ENCODE measurements at places on chromosomes 11 and 22.
A peak's percentile ranks its signal among the peaks of the same experiment; 100 is the strongest.

DNA sequence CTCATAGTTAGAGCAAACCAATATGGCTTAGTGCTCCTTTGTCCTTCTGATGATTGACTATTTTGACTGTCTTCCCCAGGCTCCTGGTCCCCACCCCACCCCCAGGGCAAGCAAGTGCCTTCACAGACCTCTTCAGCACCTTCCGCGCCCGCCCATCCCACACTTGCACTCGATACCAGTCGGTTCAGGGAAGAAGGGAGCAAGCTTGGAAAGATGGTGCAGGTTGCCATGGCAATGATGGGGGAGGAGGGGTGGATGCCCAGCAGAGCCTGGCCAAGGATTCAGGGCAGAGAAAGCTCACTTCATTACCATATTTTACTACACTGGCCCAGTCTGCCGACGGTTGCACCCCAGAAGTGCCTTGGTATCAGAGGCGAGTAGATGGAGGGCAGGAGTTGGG, 2.2 kb downstream of the TMEM132A start:
- DNase-seq = no peak

DNA sequence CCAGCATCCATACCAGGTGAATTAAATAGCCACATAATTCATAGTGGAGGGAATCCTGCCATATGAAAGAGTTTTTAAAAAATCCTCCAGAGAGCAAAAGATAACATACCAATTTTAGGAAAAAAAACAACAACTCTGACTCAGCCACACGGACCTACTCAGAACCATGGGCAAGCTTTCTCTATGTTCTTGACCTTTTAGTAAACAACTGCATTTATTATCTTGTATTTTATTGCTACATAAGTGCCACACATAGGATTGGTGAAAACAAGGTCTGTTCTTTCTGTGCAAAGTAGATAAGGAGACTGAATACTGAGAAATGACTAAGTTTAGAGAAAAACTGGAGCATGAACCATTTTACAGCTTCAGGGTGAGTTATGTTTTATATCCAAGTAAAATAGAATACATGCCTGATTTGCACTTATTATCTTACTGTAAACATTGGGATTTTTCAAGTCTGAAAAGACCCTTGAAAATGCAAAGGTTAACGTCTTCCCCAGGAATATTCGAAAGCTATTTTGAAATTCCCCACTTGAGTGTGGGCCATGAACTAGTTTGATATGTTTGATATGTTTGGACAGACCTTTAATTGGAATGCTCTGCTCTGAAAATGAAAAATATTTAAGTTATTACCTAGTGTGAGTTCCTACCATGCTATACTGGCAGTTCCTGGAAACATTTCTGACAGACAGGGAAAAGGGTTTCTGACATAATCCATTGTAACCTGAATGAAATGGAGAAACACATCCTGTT, 89.5 kb upstream of the DDI1 start:
- DNase-seq = no peak

DNA sequence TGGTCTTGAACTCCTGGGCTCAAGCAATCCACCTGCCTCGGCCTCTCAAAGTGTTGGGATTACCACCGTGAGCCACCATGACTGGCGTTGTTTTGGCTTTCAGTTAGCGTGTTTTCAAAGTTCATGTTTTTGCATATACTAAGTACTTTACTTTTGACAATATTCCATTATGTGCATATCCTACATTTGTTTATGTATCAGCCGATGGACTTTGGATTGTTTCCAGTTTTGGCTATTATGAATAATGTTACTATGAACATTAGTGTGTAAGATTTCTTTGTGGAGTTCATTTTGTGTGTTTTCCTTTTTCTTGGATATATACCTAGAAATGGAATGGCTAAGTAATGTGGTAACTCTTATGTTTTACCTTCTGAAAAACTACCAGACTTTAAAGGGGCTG, 9.9 kb downstream of the CSTF3 start:
- no peak for DNase-seq

- DNase-seq = no peak
These were observed 7.3 kb upstream of the C11orf86 start for GRCh38 chr11:66967670-66968425.

DNA sequence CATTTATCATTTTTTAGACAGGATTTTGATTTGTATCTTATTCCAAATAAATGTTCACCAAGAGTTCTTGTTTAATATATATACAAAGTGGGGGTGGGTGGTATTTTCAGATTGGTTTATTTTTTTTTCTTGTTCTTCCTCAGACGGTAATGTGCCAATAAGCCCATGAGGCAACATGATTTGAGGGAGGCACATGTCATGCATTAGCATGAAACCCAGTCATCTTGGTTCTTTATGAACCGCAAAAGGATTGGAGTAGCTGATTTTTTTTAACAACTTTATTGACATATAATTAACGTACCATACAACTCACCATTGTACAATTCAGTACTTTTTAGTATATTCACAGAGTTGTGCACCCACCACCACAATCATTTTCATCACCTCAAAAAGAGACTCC, 2.7 kb downstream of the BCL2L13 start:
- no peak for DNase-seq

DNA sequence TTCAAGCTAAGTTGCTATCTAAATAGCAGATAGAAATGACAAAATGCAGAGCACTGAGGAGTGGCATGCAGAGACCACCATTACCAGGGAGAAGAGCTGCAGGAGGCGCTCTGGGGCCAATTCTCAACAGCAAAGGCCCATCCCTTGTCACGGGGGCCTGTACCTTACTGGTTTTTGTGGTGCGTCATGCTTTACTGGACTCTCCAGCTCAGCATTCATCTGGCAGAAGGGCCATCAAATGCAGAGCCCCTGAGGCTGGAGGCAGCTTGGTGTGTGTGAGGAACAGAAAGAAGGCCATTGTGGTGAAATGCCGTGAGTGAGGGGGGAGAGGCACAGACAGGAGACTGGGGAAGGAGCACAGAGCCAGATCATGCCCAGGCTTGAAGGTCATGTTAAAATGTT, 56.5 kb upstream of the NAV2 start:
- no peak for DNase-seq

GRCh38 chr22:36856121-36856791, 4.5 kb upstream of the NCF4 start:
- peak; percentile 91 for DNase-seq

DNA sequence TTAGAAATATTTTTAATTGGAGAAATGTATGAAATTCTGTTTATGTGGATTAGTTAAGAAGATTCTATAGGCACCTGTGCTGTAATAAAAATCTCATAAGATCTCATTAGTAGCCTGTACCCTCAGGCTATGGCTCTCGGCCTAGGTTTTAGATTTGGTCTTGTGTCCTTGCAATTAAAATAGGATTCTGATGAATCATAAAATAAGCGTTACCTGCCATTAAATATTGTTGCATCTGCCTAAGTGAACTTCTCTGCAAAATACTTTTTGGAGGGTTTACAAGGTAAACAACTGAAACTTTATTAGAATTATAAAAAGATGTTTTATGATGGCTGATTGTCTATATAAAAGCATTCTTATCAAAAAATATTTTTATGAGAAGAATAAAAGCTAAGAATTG, 804.1 kb upstream of the ANO3 start:
- DNase-seq = no peak

DNA sequence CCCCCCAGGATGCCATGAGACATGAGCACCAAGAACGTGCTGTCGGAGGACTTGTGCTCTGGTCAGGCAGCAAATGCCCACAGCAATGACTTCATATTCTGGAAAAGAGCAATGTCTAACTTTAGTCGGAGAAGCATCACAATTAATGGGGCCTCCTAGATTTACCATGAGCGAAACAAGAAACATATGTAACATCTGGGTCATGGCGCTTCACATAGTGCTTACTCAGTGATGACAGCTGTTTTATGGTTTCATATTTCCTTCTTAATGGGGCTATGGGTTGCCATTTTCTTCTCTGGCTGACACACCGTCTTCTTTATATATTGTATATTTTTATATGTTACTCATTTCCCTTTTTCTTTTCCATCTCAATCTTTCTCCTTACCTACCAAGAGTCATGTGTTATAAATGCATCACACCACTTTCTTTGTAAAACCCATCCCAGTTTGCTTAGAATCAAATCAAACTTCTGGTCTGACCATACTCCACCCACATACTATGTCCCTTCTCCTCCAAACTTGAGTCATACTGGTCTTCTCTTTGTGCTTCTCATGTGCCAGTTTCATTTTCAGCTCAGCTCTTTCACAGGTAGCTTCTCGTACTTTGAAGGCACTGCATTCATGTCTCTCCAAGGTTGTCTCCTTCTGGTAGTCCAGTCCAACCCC, 9.4 kb upstream of the CASP12 start:
- DNase-seq = no peak
